ENCODE measurements at places on chromosomes 6 and 20.

DNA sequence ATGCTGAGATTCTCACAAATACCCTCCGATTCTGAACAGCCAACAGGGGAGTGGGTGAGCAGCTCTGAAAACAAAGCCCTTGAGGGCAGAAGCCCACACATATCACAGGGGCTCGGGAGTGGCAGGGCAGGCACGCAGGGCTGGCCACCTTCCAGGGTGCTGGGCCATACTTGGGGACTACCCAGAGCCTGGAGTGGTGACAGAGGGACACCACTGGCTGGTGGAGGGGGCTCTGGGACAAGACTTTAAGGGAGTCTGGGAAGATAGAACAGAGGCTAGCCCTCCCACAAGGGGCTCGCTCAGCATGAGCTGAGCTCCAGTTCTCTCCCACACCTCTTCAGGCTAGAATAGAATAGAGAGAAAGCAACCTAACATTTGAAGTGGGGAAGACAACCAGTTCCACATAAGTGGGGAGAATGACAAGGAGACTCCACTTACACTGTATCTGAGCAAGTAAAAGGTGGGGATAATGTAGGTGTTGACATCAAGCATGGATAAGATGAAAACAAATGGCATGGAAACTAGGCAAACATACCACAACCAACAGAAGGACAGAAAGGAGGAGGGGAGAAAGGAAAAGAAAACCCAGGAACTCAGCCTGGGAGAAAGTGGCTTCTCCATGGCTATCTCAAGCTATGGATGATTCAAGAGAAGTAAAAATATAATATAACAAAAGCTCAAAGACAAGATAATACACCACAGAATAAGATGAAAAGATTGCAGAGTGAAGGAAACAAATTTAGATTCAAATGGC lies 7.0 kb downstream of the PPIL1 start:
- no peak for DNase-seq

DNA sequence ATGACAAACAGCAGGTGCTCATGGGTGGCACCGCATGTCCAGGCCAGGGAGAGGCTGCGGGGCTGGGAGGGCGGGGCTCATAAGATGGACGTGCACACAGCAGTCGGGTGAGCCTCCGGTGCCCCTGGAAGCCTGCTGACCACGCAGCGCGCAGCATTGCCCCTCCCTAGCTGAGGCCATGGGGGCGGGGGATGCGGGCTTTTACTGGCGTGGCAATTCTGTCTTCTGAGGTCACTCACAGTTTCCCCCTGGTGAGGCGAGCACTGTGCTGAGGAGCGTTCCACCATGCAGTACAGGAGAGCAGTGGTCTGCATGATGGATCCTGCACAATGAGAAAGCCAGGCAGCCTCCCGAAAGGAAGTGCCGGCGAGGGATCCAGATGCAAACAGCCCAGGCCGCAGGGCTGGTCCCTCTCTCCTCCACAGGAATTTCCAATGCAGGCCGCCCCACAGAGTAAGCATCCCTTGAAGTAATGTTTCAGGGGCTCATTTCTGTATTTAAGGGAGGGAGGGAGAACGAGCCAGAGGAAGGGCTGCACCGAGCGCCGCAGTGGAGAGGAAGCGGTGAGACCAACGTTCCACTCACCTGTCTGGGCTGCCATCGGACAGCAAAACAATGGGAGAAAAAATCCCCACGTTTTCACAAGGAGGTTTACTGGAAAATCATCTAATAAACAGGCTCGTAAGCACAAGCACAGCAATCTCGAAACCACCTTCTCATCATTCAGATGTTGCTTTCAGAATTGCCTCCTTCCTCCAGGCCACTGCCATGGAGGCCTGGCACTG lies 56.0 kb downstream of the IRF4 start:
- DNase-seq: peak; percentile 43

GRCh38 chr20:31987744-31988143 lies 19.8 kb downstream of the XKR7 start:
- DNase-seq: no peak

DNA sequence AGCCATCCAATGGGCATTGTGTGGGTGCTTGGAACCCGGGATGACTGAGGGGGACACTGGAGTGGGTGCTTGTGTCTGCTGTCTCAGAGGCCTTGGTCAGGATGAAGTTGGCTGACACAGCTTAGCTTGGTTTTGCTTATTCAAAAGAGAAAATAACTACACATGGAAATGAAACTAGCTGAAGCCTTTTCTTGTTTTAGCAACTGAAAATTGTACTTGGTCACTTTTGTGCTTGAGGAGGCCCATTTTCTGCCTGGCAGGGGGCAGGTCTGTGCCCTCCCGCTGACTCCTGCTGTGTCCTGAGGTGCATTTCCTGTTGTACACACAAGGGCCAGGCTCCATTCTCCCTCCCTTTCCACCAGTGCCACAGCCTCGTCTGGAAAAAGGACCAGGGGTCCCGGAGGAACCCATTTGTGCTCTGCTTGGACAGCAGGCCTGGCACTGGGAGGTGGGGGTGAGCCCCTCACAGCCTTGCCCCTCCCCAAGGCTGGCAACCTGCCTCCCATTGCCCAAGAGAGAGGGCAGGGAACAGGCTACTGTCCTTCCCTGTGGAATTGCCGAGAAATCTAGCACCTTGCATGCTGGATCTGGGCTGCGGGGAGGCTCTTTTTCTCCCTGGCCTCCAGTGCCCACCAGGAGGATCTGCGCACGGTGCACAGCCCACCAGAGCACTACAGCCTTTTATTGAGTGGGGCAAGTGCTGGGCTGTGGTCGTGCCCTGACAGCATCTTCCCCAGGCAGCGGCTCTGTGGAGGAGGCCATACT lies 49.4 kb downstream of the PYGB start:
- DNase-seq: no peak

- no peak for DNase-seq
Measured at GRCh38 chr6:156879591-156879990, 102.4 kb downstream of the ARID1B start.

GRCh38 chr6:12175626-12176025 lies 114.5 kb upstream of the EDN1 start:
- no peak for DNase-seq

DNA sequence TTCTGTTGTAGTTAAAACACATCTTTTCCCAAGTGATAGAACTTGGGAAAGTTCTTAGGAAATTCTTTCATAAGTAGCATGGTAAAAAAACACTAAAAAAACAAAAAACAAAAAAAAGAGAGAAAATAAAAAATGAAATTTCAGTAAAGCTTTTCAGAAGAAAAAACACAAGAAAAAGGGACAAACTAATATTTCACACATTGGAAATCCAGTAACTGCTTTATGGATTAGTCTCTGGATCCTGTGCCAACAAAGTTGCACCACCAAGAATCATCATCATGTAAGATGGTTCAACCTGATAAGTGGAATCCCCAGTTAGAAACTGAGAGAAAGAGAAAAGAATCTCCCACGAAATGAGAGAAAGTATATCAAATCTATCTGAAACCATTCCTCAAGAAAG lies 144.2 kb downstream of the GMDS start:
- DNase-seq: no peak

DNA sequence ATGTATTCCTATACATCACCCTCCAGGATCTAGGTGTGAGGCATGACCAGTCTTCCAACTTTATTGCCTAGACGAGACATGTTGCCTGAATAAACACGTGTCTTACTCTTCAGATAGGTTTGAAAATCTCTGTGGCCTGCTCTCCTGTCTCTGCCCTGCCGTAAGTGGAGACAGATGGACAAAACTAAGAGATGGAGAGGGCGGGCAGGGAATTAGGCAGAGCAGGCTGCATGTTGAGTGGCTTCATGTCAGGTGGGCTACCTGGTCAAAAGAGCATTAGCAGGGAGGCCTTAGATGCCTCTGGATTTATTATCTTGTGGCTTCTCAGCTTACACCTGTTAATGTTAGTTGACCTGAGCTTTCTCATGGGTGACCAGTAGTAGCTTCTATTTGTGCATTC lies 59.0 kb upstream of the TULP4 start:
- DNase-seq: no peak

- no peak for DNase-seq
Measured at GRCh38 chr6:18823782-18824386, 436.7 kb downstream of the RNF144B start.

DNA sequence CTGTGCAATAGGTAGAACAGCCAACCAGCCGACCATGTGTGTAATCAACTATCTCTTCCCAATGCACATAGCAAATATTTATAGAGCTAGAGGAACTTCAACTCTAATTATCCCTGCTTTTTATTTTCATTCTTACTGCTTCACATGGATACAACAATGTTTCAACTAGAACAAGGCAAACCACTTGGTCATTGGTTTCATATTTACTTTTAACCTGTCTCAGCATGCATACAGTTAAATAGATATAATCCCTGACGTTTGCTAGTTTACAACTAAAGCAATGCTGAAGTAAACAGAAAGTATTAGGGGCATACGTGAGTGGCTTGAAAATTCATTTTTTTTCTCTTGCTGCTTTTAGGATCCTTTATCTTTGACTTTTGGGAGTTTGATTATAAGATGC lies 318.5 kb upstream of the MAP3K7 start:
- DNase-seq: no peak

GRCh38 chr20:33796907-33797544 lies 14.1 kb upstream of the CHMP4B start:
- no peak for DNase-seq

GRCh38 chr20:58699623-58700107 lies 7.1 kb downstream of the NPEPL1 start:
- DNase-seq: no peak
